ENCODE measurements at places on chromosomes 6 and 20. TPM values are rescaled to one million over a fixed set of nuclear protein-coding genes. Genes with fewer than 3 reads are reported as not detected.

DNA sequence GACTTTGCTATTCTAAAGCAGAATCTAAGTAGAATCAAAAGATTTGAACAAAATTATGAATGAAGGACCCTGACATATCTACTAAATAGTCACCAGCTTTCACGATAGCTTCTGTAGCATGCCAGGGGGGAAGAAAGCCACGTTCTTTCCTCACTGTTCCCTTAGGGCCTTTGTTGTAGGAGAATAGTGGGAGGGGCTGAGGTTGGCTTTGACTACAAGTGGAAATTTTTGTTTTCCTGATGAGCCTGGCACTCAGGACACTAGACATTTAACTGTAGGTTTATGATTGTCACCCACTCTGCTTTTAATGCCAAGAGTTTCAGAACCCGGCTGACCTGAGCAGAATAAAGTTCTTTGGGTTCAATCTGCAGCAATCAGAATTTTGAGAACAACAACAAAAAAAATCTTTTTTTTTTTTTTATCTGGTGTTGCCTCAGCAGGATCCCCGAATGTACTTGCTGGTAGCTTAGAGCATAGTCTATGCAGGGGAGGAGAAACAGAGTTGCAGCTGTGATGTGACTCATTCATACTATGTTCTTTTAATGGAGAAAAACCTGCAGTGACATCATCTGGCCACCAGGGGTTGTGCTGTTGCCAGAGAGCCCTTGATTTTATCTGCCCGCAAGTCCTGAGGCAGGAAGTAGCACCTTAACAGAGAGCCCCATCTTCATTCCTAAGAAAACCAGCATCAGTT, 38.5 kb downstream of the TPD52L1 start:
- H3K4me3 ChIP-seq, result no peak overlapping the region
- H3K4me1 ChIP-seq, result peaks cover 3% of the 10 kb centered on the region
- no peaks in the 10 kb centered on the region for H3K36me3 ChIP-seq

- H3K27me3 ChIP-seq, result no peaks in the 10 kb centered on the region
- no peaks in the 10 kb centered on the region for H3K36me3 ChIP-seq
- no peaks in the 10 kb centered on the region for H3K4me1 ChIP-seq
- H3K27ac ChIP-seq, result no peak overlapping the region
- no peak overlapping the region for H3K4me3 ChIP-seq
These were observed 140.6 kb upstream of the HSF2 start for GRCh38 chr6:122258839-122259238.

- H3K36me3 ChIP-seq, result no peaks in the 10 kb centered on the region
- H3K27ac ChIP-seq, result peak overlapping the region; percentile 89
- peak overlapping the region; percentile 54 for H3K4me3 ChIP-seq
- H3K27me3 ChIP-seq, result no peaks in the 10 kb centered on the region
These were observed 140.8 kb upstream of the CARMIL1 start for GRCh38 chr6:25138233-25138933.

DNA sequence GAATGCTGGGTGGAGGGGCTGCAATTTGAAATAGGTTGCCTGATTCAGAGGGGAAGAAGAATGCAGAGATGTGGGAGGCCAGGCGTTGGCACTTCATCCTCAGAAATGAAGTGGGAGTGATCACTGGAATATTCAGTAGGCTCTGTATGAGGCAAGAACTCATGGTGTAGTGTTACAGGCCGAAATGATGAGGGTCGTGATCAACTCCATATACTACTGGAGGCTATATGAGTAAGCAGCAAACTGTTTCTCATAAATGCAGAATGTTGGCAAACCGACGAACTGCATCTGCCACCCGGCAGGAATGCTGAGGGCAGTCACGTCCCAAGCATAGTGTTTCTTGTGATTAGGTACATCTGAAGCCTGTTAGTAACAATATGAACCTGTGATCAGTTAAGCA, 12.7 kb downstream of the KCNS1 start:
- peak; percentile 72 for DNase-seq
- peaks cover 5% of the 10 kb centered on the region for H3K4me1 ChIP-seq
- no peaks in the 10 kb centered on the region for H3K36me3 ChIP-seq
- H3K27ac ChIP-seq, result peak overlapping the region; percentile 46
- no peak overlapping the region for H3K4me3 ChIP-seq
- H3K27me3 ChIP-seq, result no peaks in the 10 kb centered on the region

DNA sequence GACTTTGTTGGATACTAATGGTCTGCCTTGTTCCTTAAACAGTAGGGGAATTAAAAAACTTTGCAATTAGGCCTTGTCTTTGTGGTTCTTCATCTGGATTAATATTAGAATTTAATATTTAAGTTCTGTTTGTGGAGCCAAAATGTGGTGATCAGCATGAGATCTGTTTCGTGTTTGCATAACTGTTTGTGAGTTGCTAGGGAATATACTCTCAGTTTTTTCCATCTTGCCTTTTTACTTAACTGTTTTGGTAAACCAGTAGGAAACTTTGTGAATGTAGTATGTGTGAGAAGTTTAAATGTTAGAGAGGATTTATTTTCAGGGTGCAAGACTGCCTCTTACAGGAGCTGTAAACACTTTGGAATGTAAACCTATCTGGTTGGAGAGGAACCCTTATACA, 35.6 kb downstream of the LRRC1 start:
- no peak overlapping the region for H3K27ac ChIP-seq
- H3K36me3 ChIP-seq, result no peaks in the 10 kb centered on the region
- H3K4me3 ChIP-seq, result no peak overlapping the region
- H3K27me3 ChIP-seq, result no peaks in the 10 kb centered on the region
- peaks cover 2% of the 10 kb centered on the region for H3K4me1 ChIP-seq

GRCh38 chr20:38245753-38246152, 14.8 kb downstream of the KIAA1755 start:
- H3K4me3 ChIP-seq, result no peak overlapping the region
- no peak for DNase-seq
- H3K27ac ChIP-seq, result no peak overlapping the region
- H3K4me1 ChIP-seq, result no peaks in the 10 kb centered on the region
- no peaks in the 10 kb centered on the region for H3K27me3 ChIP-seq

DNA sequence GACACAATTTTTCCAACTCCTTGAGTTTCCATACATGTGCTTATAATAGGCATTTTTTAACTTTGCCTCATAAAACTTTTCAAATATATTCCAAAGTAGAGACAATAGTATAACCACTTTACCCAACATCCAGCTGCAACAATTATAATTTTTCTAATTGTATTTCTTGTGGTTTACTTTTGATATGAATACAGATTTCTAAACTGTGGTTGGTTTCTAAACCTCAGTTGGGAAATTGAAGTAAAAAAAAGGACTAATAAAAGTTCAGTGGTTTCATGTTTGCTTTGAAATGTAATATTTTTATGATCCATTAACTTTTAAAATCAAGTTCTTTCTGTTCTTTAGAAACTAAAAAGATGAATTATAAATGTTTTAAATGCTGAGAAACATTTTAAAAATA, 40.0 kb downstream of the FRK start:
- no peak overlapping the region for H3K27ac ChIP-seq
- H3K4me1 ChIP-seq, result no peaks in the 10 kb centered on the region
- no peaks in the 10 kb centered on the region for H3K27me3 ChIP-seq
- no peak for DNase-seq

- no peaks in the 10 kb centered on the region for H3K27me3 ChIP-seq
- peaks cover 6% of the 10 kb centered on the region for H3K36me3 ChIP-seq
- peak; percentile 78 for DNase-seq
These were observed at the start of gene NPEPL1 for GRCh38 chr20:58692579-58693225. TSS of gene NPEPL1 (plus strand) at chr20:58692800. CDS start at chr20:58692901, 101 bp downstream.

GRCh38 chr6:53691667-53692133, 26.1 kb upstream of the KLHL31 start:
- H3K36me3 ChIP-seq, result no peaks in the 10 kb centered on the region
- H3K4me3 ChIP-seq, result no peak overlapping the region
- no peak overlapping the region for H3K27ac ChIP-seq

GRCh38 chr6:108653949-108654348, 93.2 kb downstream of the FOXO3 start:
- H3K4me3 ChIP-seq, result no peak overlapping the region
- H3K36me3 ChIP-seq, result no peaks in the 10 kb centered on the region
- H3K27ac ChIP-seq, result peak overlapping the region; percentile 51
- peak; percentile 64 for DNase-seq
- no peaks in the 10 kb centered on the region for H3K27me3 ChIP-seq
- peaks cover 59% of the 10 kb centered on the region for H3K4me1 ChIP-seq

GRCh38 chr6:106097411-106098231, 11.5 kb downstream of the PRDM1 start:
- DNase-seq, result peak; percentile 81
- H3K4me3 ChIP-seq, result peak overlapping the region; percentile 62
- peaks cover 3% of the 10 kb centered on the region for H3K4me1 ChIP-seq
- peak overlapping the region; percentile 91 for H3K27ac ChIP-seq
- H3K27me3 ChIP-seq, result no peaks in the 10 kb centered on the region

DNA sequence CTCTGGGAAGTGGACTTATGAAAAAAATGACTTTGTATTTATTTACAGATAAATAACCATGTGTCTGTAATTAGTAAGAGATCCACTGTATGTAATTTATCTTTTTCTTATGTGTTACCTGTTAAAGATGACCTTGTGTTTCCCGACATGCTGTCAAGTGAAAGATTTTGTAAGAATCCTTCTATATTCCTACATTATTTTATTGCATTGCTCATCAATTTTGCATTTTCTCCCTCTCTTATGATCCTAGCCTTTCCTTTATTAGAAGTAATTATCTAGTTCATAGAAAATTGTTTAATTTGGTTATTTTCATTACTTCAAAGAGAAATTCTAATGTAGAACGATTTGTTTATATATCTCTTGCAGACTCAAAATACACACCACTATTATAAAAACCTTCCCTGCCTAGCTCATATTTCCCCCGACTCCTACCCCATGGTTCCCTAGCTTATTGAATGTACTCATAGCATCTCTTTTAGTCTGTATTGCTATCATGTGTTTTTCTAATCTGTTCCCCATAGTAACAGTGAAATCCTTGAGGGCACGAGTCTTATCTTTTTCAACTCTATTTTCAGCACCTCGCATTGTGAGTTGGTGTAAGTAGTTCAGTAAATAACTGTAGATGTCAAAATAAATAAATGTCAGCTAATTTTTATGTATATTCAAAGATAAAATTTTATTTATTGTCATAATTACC, 774.4 kb downstream of the HDGFL1 start:
- no peaks in the 10 kb centered on the region for H3K27me3 ChIP-seq
- no peaks in the 10 kb centered on the region for H3K36me3 ChIP-seq
- H3K4me1 ChIP-seq, result no peaks in the 10 kb centered on the region
- H3K27ac ChIP-seq, result no peak overlapping the region
- DNase-seq, result no peak

GRCh38 chr20:434221-434620, 26.1 kb downstream of the RBCK1 start:
- H3K27ac ChIP-seq, result no peak overlapping the region
- H3K4me1 ChIP-seq, result no peaks in the 10 kb centered on the region
- no peaks in the 10 kb centered on the region for H3K27me3 ChIP-seq
- no peak for DNase-seq
- no peak overlapping the region for H3K4me3 ChIP-seq

DNA sequence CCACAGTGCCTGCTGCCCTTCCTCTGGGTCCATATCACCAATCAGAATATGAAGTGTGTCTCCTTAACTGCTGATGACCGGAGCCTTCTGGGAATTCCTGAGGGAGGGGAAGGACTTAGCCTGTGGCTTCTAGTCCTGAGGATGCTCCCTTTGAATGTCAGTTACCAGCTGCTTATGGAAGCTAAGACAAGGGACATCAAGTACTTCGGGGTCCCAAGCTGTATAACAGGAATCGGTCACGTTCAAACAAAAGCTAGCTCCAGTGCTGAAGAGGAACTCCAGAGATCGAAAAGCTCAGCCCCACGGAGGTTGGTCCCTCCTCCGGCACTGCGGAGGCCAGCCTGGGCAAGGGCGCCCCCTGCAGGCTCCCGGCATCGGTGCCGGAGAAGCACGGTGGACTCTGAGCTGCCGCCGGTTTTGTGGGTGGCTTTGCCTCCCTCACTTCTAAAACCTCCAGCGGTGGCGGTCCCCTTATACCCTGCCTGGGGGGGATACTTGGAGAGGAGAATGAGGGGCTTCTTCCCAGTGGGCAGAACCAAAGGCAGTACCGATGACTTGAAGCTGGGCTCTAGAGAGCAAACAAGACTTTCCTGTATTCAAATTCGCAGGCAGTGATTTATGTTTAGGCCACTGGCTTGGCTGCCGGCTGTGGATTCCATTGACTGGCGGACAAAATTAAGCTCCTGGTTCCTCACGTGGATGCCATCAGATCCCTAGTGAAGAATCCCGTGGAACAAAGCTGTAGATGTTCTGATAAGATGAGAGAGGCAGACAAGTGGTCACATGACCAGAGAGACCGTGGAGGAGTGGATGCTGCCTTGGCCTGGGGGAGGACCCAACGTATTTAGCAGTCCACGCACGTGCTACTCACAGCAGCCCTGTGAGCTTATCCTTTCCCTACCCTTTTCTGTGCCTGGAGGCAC, 16.2 kb upstream of the UBR2 start:
- H3K36me3 ChIP-seq, result no peaks in the 10 kb centered on the region
- DNase-seq, result peak; percentile 73
- no peaks in the 10 kb centered on the region for H3K27me3 ChIP-seq
- H3K4me3 ChIP-seq, result peak overlapping the region; percentile 92
- H3K4me1 ChIP-seq, result no peaks in the 10 kb centered on the region

DNA sequence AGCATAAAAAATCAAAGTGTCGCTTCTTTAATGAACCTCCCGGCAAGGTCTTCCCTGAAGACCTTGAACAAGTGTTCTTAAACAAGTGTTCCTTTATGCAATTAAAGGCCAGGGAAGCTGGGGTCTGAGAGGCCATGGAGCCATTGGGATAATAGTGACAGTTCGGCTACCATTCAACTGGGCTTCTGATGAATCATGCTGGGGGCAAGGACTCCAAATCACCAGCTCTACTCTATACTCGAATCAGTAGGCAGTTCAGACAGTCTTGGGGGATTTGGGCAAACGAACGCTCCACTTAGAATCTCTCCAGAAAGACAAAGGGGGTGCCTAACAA, 34.7 kb upstream of the EZR start:
- no peak overlapping the region for H3K4me3 ChIP-seq
- no peaks in the 10 kb centered on the region for H3K27me3 ChIP-seq
- DNase-seq, result no peak

DNA sequence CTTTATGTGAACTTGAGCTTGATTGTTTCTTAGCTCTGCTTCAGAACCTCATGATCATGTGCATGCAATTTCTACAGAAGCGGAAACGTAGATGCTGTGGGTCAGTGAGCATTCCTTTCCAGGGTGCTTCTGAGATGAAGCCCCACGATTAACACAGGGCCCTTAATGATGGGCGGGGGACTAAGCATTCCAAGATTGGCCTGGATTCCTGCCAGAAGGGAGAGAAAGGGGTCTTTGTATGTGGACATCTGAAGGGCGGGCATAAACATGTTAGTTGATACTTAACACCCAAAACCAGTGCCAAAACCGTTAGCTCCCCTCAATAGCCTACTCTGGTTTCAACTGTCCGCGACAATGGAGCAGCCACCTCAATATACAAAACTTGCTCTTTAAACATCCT, 46.9 kb upstream of the POU3F2 start:
- H3K4me3 ChIP-seq, result no peak overlapping the region
- peaks cover 6% of the 10 kb centered on the region for H3K27me3 ChIP-seq
- H3K36me3 ChIP-seq, result no peaks in the 10 kb centered on the region
- no peak overlapping the region for H3K27ac ChIP-seq
- H3K4me1 ChIP-seq, result no peaks in the 10 kb centered on the region

The PTK7 gene
- total RNA-seq, result 159 TPM

The MAP1LC3A gene
- total RNA-seq, result 21.8 TPM

The METTL24 gene
- 2.6 TPM for total RNA-seq

The EEF1A2 gene
- 1.7 TPM for total RNA-seq

The TRIM38 gene
- total RNA-seq, result 14.4 TPM

The C6orf52 gene
- total RNA-seq, result 0.26 TPM

The PMEPA1 gene
- 1.0 TPM for total RNA-seq

The HS3ST5 gene
- not detected for total RNA-seq

The MYMX gene
- total RNA-seq, result not detected

The CGA gene
- not detected for total RNA-seq

The HLA-DOA gene
- not detected for total RNA-seq

The DCDC2 gene
- not detected for total RNA-seq

The EYA2 gene
- total RNA-seq, result 1.7 TPM

The BEND6 gene
- 12.6 TPM for total RNA-seq

The MLN gene
- not detected for total RNA-seq

The OR12D3 gene
- not detected for total RNA-seq
